ENCODE measurements at places on chromosomes 13 and 19.

DNA sequence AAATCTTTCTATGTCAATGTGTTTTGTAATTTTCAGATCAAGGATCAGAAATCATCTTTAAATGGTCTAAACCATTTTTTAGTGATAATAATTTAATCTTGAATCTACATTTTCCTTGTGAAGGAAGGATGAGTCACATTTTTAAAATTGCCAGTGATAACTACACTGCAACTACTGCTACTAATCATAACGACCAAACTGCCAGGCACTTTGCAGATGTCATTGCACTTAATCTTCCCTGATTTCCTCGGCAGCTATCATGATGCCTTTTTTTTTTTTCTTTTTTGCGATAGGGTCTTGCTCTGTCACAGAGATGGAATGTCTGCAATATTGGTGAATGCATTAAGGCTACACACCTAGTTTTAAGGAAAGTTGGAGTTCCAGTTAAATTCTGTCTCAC lies 41.4 kb upstream of the SLC10A2 start:
- no peak for DNase-seq

DNA sequence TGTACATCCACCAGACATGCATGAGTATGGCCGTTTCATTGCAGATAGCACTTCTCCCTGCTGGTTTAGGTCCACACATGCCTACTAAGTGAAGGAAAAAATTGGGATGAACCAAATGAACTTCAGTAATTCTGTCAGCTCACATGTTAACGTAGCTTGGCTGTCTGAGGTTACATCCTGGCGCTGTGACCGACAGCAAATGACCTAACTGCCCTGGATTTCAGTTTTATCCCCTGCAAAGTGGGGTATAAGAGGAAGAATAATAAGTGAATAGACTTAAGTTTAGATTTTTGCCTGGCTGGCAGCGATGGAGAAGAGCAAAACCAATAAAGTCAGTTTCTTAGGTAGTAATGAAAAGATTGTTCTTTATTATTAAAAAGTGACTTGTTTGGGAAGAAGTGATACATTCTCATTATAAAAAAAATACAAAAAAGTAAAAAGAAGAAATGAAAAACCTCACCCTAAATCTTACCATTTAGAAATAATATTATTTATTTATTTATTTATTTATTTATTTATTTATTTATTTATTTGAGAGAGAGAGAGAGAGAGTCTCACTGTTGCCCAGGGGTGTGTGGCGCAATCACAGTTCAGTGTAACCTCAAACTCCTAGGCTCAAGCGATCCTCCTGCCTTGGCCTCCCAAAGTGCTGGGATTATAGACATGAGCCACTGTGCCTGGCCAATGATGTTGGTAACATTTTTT lies 4.2 kb upstream of the RNF113B start:
- no peak for DNase-seq

DNA sequence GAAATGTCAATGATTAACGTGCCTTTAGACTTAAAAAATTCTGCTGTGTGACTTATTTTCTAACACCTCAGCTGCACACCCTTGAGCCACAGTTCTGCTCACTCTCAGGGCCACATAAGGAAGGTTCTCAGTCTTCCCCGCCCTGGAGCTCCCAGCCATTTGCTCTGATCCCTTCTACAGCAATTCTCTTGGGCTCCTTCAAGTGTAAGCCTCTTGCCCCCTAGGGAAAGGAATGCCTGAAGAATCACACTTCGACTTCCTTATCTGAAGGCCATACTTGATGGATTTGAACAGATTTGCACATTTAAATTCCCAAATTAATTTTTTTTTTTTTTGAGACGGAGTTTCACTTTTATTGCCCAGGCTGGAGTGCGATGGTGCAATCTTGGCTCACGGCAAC lies 44.2 kb downstream of the RASA3 start:
- DNase-seq: no peak

DNA sequence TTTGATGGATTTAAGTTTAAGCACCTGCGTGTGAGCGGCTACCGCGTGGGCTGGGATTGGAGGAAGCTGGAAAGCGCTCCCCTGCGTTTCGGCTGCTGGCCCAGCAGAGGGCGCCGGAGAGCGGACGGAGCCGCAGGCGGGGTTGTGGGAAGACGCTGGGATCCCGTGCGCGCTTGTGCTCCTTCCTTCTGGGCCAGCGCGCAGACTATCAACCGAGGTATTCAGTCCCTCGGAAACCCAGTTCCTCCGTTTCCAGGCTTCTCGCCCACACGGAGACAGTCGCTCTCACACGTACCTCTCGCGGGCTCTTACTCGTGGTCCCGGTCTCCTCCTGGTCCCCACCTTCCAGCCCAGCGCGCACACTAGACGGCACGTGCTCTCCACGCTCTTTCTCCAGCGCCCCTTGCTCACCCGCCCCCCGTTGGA lies 28.8 kb downstream of the EPN1 start:
- DNase-seq: peak; percentile 16

- no peak for DNase-seq
Observed at GRCh38 chr13:81779876-81780275, 1439.0 kb upstream of the SPRY2 start.

DNA sequence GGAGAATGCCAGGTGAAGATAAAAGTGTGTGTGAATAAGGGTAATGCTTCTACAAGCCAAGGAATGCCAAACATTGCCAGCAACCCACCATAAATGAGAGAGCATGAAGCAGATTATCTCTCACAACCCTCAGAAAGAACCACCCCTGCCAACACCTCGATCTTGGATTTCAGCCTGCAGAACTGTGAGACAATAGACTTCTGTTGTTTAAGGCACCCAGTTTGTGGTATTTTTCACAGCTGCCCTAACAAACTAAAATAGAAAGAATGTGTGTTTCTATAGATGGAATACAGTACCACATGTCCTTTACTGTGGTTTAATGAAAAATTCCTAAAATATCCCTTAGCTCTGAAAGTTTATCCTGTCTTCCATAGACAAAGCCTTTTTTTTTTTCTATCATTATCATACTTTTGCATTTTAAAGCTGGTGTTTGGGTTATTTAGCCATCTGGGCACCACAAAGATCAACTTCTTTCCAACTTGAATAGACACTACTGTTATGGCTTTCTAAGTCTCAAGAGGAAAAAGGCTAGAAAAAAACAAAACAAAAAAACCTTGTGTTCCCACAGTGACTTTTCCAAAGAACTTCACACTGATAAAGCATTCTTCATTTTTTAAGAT lies 505.6 kb downstream of the KCTD12 start:
- DNase-seq: no peak

DNA sequence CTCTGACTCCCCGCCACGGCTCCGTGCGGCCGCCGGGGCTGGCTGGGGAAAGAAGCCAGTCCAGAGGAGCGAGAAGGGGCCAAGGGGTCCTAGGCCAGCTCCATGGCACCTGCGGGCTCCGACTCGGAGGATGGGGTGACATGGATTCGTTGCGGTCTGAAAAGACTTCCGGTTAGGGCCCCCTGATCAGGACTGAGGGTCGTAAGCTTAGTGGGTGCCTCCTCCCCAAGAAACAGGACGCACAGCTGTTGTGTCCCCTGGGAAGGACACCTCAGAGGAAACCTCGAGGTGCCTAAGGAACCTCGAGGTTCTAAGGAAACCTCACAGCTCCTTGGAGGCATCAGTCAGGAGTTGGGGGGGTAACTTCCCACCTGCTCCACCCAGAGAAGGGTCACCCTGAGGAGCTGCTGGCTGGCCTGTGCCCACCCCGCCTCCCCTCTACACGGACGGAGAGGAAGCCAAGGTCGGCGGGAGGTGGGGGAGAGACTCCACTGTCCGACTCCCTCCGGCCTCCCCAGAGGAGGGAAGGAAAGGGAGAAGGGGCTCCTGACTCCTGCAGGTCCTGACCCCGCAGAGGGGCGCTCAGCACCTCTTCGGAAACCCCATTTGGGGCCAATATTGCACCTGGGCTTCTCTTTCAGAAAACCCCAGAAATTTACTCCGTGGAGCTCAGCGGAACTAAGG lies 855 bp downstream of the ATP12A start:
- DNase-seq: no peak

GRCh38 chr19:41311613-41312012 lies 1.6 kb downstream of the CCDC97 start:
- no peak for DNase-seq

GRCh38 chr19:17001603-17002183 lies 24.9 kb downstream of the CPAMD8 start:
- no peak for DNase-seq

GRCh38 chr13:23752111-23753001 lies 136.8 kb downstream of the MIPEP start:
- no peak for DNase-seq

- DNase-seq: peak; percentile 65
Observed at GRCh38 chr19:11578258-11579142, 1.1 kb upstream of the ACP5 start.

GRCh38 chr13:29006359-29006850 lies 186.3 kb downstream of the MTUS2 start:
- no peak for DNase-seq

Measured in DMS53 (cell line).